ENCODE measurements at places on chromosomes 4 and X. TPM values are rescaled to one million over a fixed set of nuclear protein-coding genes. Genes with fewer than 3 reads are reported as not detected.

DNA sequence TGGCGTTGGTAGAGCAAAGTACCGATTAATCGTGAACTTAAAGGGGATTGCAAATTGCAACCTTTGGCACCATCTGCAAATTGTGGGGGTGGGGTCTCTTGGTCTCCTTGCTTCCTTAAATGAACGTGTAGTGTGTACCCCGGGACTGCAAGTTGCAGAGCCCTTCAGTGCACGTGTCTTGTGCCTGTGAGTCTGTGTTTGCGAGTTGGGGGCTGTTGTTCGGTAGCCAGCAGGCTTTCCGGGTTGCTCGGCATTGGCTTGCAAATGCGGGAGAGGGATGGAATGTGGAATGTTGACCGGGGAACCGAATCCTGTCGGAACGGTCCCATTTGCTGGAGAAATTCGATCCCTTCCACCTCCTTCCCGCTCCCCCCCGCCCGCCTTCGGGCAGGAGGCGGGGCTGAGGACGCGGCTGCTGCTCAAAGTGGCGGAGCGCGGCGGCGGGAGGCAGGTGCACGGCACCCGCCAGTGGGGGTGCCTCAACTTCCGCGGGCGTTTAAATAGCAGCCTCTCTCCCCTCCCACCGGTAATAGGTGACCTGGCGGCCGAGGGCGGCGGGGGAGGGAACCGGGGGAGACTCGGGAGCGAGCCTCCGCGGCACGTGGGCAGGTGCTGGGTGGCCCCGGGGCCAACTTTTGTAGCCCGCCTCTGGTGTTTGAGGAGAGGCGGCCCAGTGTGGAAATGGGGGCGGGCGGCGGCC, 1.5 kb downstream of the JADE1 start:
- peak; percentile 70 for DNase-seq

DNA sequence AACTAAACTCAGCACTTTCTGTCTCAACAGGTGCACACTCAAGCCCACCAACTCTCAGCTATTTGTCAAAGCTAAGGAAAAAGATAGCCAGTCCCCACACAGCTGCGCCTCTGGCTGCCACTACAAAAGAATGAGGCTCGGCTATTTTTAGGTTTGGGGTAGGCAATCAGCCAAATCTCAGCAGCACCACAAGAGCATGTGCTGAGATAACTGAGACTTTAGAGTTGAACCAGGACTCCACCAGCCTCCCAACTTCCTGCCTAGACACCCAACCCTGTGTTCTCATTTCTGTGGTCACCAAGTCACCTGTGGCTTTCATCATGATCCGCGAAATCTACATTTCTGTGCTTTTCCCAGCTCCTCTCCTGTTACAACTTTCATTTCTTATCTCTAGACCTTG, 28.0 kb downstream of the DMD start:
- peak; percentile 2 for DNase-seq

GRCh38 chr4:54548098-54548620, 109.6 kb upstream of the KIT start:
- no peak for DNase-seq

- no peak for DNase-seq
Measured at GRCh38 chr4:116942315-116942714, 143.1 kb downstream of the TRAM1L1 start.

The ARFIP1 gene
- 52.6 TPM for total RNA-seq
